ENCODE measurements at places on chromosomes 3 and 15.

DNA sequence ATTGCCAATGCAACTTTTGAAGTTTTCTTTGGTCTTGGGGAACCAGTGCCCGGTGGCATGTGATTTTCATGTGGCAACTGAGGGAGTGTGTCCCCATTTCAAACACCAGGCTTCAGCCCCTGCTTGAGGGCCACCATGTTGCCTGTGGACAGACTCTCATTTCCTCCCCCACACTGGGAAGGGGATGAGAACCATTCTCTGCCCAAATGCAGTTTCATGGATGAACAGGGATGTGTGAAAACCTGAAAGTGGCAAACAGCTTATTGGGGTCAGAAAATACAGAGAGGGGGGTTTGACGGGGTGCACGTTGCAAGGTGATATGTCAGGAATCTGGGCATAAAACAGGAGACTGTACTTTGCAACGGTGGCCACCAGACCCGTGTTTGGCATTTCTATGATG lies 6.3 kb downstream of the FAM107A start:
- no peaks in the 10 kb centered on the region for H3K27me3 ChIP-seq
- H3K36me3 ChIP-seq: peaks cover 14% of the 10 kb centered on the region
- H3K4me3 ChIP-seq: no peak overlapping the region
- H3K4me1 ChIP-seq: peaks cover 17% of the 10 kb centered on the region
- H3K27ac ChIP-seq: no peak overlapping the region

- no peak overlapping the region for H3K4me3 ChIP-seq
- no peaks in the 10 kb centered on the region for H3K4me1 ChIP-seq
- no peak for DNase-seq
- H3K27me3 ChIP-seq: no peaks in the 10 kb centered on the region
- no peak overlapping the region for H3K27ac ChIP-seq
Observed at GRCh38 chr3:18061737-18062656, 319.6 kb upstream of the TBC1D5 start.

DNA sequence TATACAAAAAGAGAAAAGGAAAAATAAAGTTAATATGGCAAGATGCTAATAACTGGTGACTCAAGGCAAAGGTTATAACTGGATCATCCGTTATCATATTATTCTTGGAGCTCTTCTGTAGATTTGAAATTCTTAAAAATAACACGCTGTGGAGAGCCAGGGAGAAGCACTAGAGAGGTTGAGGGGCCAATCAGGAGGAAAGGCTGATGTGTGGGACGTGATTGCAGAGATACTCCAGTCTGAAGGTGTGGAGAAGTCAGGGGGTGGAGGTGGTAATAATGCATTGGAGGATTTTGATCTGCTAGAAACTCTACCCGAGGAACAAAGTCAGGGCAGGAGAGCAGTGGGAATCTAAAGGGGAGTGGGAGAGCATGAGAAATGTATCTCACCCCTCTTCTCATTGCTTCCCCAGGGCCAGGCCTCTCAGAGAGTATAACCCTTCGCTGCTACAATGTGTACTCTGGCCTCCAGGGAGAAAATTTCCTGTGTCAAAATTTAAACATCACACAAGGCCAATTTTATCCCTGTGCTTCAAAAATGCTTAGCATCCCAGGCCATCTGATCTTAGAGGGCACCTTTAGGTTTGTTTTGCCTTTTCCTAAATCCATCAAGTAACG lies 211.5 kb upstream of the SEMA6D start:
- no peaks in the 10 kb centered on the region for H3K36me3 ChIP-seq
- H3K27me3 ChIP-seq: no peaks in the 10 kb centered on the region

DNA sequence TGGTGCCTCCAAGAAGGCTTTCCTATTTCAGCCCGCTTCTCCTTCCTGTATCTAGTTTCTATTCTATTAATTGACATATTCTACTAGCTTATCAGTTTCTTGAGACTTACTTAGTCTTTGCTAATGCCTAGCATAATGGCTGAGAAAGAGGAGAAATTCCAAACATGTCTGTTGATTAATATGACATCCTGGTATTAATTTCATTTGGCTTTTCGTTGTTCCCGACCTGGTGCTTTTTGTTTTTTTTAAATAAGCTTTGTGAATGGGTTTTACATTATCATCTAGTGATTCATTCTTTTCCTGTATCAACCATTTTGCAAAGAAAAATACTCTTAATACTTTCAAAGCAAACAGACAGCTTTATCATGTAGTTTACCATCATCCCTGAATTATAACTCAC lies 13.1 kb downstream of the WDR53 start:
- H3K36me3 ChIP-seq: peaks cover 7% of the 10 kb centered on the region
- no peaks in the 10 kb centered on the region for H3K4me1 ChIP-seq
- H3K4me3 ChIP-seq: no peak overlapping the region
- H3K27ac ChIP-seq: no peak overlapping the region
- H3K27me3 ChIP-seq: no peaks in the 10 kb centered on the region
- DNase-seq: no peak

GRCh38 chr15:31349233-31350141 lies 22.9 kb downstream of the KLF13 start:
- H3K27me3 ChIP-seq: no peaks in the 10 kb centered on the region
- no peak for DNase-seq
- H3K27ac ChIP-seq: peak overlapping the region; percentile 63
- H3K4me1 ChIP-seq: peaks cover 100% of the 10 kb centered on the region

GRCh38 chr3:14620512-14620911 lies 31.1 kb upstream of the CCDC174 start:
- no peaks in the 10 kb centered on the region for H3K4me1 ChIP-seq
- no peak overlapping the region for H3K4me3 ChIP-seq
- no peaks in the 10 kb centered on the region for H3K27me3 ChIP-seq
- H3K27ac ChIP-seq: no peak overlapping the region
- no peaks in the 10 kb centered on the region for H3K36me3 ChIP-seq

DNA sequence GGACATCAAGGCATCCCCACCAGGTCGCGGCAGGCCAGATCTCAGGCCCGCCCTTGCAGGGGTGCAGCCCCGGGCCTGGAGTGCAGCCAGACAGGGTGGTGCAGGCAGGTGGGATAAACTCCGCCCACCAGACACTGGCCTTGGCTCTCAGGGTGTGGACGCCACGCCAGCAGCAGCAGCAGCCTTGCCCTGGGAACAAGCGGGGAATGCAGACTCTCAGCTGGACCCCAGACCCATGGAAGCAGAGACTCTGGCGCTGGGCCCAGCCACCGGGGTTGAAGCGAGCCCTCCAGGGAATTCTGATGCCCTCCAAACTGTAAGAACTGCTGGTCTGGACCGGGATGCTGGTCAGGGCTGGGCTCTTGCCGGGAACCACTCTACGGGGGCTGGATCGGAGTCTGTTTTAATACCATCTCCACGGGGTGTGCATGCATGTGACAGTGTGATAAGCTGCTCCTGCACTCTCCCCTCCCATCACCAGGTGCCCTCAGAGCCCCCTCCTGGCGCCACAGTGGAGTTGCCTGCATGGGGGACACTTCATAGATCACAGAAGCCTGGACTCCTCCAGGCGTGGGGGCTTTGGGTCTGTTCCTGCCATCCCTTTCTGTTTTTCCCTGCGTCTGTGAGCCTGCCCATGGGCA lies 142.7 kb downstream of the NSMCE3 start:
- H3K27ac ChIP-seq: no peak overlapping the region
- DNase-seq: no peak
- H3K4me1 ChIP-seq: no peaks in the 10 kb centered on the region
- H3K27me3 ChIP-seq: peaks cover 17% of the 10 kb centered on the region
- H3K4me3 ChIP-seq: no peak overlapping the region
- H3K36me3 ChIP-seq: no peaks in the 10 kb centered on the region

DNA sequence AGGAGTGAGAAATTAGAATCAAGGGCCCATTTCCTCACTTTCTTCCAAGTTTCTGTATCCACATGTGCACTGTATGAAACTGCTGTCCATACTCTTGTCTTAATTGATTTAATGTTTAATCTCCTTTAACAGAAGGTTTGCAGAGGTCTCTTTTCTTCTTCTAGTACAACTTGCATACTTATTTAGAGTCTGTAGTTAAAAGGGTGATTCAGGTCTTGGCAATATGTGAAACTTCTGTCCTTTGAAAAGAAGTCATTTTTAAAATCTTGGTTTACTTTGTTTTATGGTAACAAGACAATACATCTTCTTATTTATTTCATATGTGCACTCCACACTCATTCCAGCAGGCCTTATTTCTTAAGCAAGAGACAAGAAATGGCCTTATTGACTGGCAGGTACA lies 25.8 kb downstream of the TMEM45A start:
- H3K27me3 ChIP-seq: no peaks in the 10 kb centered on the region
- no peak for DNase-seq
- H3K36me3 ChIP-seq: no peaks in the 10 kb centered on the region
- H3K4me1 ChIP-seq: peaks cover 58% of the 10 kb centered on the region

GRCh38 chr3:38636464-38636863 lies 13.0 kb downstream of the SCN5A start:
- H3K27me3 ChIP-seq: peaks cover 18% of the 10 kb centered on the region
- no peak overlapping the region for H3K27ac ChIP-seq
- H3K4me3 ChIP-seq: no peak overlapping the region
- DNase-seq: no peak

DNA sequence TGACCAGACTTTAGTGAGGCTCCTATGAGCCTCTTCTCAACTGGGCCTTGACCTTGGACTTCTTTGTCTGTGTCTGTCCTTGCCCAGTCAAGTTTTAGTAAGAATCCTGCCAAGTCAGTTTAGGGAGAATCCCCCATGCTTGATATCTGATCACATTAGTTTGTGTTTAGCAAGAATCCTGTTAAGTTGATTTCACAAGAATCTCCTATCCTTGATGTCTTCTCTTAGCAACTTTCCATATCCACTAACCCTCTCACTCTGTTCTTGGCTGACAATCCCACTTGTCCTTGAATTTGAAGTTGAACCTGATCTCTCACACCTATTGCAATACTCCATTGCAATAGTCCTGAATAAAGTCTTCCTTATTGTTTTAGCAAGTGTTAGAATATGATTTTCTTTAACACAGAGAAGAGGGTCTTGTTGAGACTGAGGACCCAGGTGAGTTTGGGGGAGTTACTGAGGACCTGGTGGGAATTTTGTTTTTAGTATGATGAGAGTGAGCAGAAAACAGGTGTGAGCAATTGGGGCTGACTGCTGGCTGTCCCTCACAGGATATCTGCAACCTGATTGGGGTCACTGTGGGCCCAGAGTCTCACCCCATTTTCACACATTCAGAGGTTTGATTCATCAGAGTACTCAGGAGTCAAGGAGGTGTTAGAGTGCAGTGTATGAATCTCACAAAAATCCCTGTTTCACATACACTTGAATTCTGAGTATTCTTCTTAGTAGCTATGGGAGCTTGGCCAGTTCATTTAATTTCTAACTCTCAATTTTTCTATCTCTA lies 39.9 kb upstream of the TNFAIP8L3 start:
- no peaks in the 10 kb centered on the region for H3K36me3 ChIP-seq
- H3K27me3 ChIP-seq: no peaks in the 10 kb centered on the region
- H3K27ac ChIP-seq: no peak overlapping the region
- peaks cover 17% of the 10 kb centered on the region for H3K4me1 ChIP-seq

DNA sequence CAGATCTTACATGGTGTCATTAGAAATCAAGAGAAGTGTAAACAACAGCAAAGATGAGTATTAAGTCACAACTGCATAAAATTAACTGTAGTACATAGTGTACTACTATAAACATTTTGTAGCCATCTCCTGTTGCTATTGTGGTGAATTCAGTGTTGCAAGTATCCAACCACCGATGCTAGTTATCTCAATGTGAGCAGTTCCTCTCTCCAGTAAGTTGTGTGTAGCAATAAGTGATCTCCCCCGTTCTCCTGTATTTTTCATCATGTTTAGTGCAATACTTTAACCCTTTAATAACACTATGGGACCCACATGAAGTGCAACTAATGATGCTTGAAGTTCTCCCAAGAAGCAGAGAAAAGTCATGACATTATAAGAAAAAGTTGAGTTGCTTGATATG lies 264.7 kb upstream of the KCNH8 start:
- no peaks in the 10 kb centered on the region for H3K27me3 ChIP-seq
- H3K36me3 ChIP-seq: no peaks in the 10 kb centered on the region
- H3K4me1 ChIP-seq: no peaks in the 10 kb centered on the region
- H3K27ac ChIP-seq: no peak overlapping the region
- no peak for DNase-seq
- H3K4me3 ChIP-seq: no peak overlapping the region

GRCh38 chr3:5238545-5238944 lies 51.0 kb downstream of the EDEM1 start:
- no peak overlapping the region for H3K4me3 ChIP-seq
- DNase-seq: no peak
- H3K36me3 ChIP-seq: no peaks in the 10 kb centered on the region
- no peak overlapping the region for H3K27ac ChIP-seq
- no peaks in the 10 kb centered on the region for H3K4me1 ChIP-seq
- no peaks in the 10 kb centered on the region for H3K27me3 ChIP-seq

- H3K4me1 ChIP-seq: peaks cover 24% of the 10 kb centered on the region
- no peak for DNase-seq
- H3K27ac ChIP-seq: peak overlapping the region; percentile 86
- no peak overlapping the region for H3K4me3 ChIP-seq
Observed at GRCh38 chr3:65952842-65953241, 85.9 kb downstream of the MAGI1 start.

- H3K4me3 ChIP-seq: no peak overlapping the region
- peaks cover 49% of the 10 kb centered on the region for H3K4me1 ChIP-seq
- H3K27me3 ChIP-seq: no peaks in the 10 kb centered on the region
- no peak for DNase-seq
- peaks cover 31% of the 10 kb centered on the region for H3K36me3 ChIP-seq
Observed at GRCh38 chr3:19950316-19950715, 3.4 kb downstream of the RAB5A start.

GRCh38 chr15:33304924-33305323 lies 5.8 kb upstream of the RYR3 start:
- no peak for DNase-seq
- H3K27ac ChIP-seq: no peak overlapping the region
- H3K36me3 ChIP-seq: no peaks in the 10 kb centered on the region
- no peak overlapping the region for H3K4me3 ChIP-seq
- no peaks in the 10 kb centered on the region for H3K4me1 ChIP-seq

- H3K36me3 ChIP-seq: no peaks in the 10 kb centered on the region
- no peak for DNase-seq
- peaks cover 19% of the 10 kb centered on the region for H3K4me1 ChIP-seq
- peaks cover 51% of the 10 kb centered on the region for H3K27me3 ChIP-seq
Observed at GRCh38 chr15:96351761-96352603, 21.5 kb downstream of the NR2F2 start.

GRCh38 chr3:141401573-141402475 lies 33.5 kb downstream of the ZBTB38 start:
- H3K36me3 ChIP-seq: peaks cover 20% of the 10 kb centered on the region
- no peak for DNase-seq
- H3K4me1 ChIP-seq: peaks cover 64% of the 10 kb centered on the region
- H3K27me3 ChIP-seq: no peaks in the 10 kb centered on the region

GRCh38 chr15:43294091-43294706 lies 27.5 kb upstream of the TGM5 start:
- H3K27ac ChIP-seq: no peak overlapping the region
- H3K36me3 ChIP-seq: no peaks in the 10 kb centered on the region
- no peak overlapping the region for H3K4me3 ChIP-seq
- DNase-seq: no peak

DNA sequence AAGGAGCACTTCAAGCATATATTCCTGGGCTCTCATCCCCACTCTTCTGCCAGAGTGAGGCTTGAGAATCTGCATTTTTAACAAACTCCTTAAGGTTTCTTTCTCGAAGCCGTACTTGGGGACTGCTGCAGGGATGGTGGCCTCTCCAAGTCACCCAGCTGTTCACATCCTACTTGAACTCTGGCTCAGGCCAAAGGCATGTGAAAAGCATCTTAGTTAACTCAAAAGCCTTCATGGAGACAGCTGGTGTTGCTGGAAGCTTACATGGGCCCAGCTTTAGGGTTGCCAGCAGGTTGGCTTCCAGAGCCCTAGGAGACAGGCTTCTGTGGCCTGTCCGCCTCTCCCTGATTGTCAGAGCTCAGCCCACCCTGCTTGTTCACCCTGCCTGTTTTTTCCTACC lies 139.2 kb downstream of the THSD4 start:
- no peak for DNase-seq
- no peaks in the 10 kb centered on the region for H3K27me3 ChIP-seq
- no peaks in the 10 kb centered on the region for H3K36me3 ChIP-seq

Measured in suprapubic skin (tissue), 4 donors.